ENCODE measurements at places on chromosomes 1 and 21.

DNA sequence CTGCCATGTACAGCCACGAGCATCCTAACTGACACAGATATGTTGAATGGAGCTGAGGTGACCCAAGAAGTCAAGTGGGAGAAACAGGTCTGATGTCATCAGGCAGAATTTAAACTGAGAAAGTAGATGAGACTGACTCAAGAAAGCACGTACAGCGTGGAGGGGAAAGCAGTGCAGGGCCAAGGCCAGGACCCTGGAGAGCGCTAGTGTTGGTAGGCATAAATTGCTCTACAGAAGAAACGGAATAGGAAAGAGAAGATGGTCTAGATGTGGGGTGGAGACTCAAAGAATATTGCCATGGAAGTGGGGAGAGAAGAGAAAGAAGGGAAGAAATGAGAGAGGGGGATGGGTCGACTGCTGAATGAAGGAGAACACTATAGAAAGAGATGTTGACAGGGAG lies 45.3 kb upstream of the GJB5 start:
- no peak for DNase-seq

GRCh38 chr1:106276871-106277270 lies 779.6 kb upstream of the PRMT6 start:
- no peak for DNase-seq

GRCh38 chr1:63319046-63320021 lies 3.0 kb upstream of the FOXD3 start:
- DNase-seq, result no peak

GRCh38 chr1:185425163-185425562 lies 108.1 kb upstream of the IVNS1ABP start:
- DNase-seq, result no peak

GRCh38 chr1:92291372-92291999 lies 7.3 kb downstream of the GLMN start:
- DNase-seq, result no peak

- DNase-seq, result no peak
These were observed 125.4 kb downstream of the FOXD2 start for GRCh38 chr1:47563201-47563600.

GRCh38 chr1:25738499-25738898 lies 61.5 kb upstream of the SELENON start:
- no peak for DNase-seq

DNA sequence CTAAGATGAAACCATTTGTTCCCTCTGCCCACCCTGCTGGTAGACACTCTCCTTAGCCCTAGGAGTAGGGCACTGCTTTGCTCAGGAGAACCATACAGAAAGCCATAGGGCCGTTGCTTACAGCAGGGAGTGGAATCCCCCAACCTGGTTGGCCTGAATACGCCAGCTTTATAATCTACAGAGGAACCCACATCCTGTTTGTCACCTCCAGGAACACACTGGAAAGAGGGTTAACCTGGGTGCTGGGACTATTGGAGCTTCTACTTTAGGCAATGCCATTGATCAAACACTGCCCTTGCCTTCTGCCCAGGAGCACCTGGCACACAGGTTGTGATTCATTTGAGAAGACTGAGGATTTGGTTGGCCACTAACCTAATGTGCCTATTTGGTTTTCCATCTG lies 124.8 kb downstream of the TNR start:
- DNase-seq, result no peak

GRCh38 chr1:35832276-35832905 lies 24.6 kb downstream of the AGO4 start:
- no peak for DNase-seq

DNA sequence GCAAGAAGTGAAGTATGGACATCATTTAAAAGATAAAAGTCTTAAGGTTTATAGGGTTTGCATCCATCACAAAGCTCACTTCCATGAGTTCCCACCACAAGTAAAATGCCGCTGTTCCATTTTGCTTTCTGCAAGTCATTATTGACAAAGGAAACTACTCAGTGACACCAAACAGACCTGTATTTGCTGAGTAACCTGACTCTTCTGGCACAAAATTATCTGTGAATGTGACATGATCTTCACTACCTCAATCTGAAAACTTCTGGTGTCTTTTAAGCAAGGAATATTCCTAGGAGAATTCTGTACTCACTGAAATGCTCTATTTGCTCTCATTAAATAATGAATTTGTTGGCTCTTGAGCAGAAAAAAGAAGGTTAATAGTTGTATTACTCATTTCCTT lies 1077.4 kb upstream of the ADGRL4 start:
- no peak for DNase-seq

- DNase-seq, result no peak
These were observed at the start of gene PTPRC for GRCh38 chr1:198638894-198639635. PTPRC (plus strand) TSS chr1:198639040; CDS start chr1:198639269, 229 bp downstream.

GRCh38 chr1:69126796-69127195 lies 440.9 kb upstream of the LRRC7 start:
- DNase-seq, result no peak

DNA sequence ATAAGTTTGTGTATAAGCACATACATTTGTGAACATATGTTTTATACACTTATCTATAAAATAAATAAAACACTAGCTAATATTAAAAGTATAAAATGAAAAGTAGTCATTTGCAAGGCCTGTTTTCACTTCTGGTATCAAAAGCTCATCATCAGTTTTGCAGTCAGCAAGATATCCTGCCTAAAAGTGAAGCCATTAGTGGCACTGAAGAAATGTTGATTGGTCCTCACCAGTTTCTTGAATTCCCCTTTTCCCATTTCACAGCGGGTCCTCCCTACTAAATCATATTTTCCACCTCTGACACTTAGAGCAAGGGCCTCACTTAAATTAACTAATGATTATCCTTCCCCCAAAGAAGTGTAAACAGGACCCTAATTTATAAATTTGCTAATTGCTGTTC lies 6.7 kb downstream of the TBX15 start:
- DNase-seq, result no peak

- DNase-seq, result no peak
These were observed 113.0 kb upstream of the TMPRSS2 start for GRCh38 chr21:41620982-41621381.

DNA sequence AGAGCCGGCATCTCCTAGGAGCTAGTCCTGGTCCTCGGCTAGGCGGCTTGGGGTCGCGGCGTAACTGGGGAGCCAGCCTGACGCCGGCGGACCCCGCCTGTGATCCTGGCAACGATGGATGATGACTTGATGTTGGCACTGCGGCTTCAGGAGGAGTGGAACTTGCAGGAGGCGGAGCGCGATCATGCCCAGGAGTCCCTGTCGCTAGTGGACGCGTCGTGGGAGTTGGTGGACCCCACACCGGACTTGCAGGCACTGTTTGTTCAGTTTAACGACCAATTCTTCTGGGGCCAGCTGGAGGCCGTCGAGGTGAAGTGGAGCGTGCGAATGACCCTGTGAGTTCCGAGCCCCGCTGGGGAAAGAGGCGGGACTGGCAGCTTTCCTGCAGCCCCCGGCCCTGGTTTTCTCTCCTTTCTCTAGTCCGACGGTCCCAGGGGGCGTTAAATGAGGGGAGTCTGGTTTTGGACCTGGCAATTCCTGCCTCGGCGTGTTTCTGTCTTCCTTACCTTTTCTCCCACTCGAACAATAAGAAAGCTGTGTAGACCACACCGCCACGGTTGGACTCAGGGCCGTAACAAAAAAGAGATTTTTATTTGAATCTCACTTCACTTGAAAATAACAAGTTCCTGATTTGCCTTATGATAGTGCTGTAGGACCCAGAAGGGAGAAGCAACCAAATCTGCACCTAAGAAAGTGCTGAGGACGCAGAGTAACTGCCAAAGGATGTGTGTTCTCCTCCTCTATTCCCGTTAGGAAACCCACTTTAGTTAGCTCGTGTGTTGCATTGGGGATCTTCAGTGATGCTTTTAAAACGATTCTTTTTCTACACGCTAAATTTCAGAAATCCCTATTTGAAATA lies at the start of gene SPRTN:
Gene SPRTN, plus strand, starts transcription at position 24 of the 859 bp plus-strand sequence. Its CDS starts 91 bp downstream, at position 115.
- DNase-seq, result no peak

DNA sequence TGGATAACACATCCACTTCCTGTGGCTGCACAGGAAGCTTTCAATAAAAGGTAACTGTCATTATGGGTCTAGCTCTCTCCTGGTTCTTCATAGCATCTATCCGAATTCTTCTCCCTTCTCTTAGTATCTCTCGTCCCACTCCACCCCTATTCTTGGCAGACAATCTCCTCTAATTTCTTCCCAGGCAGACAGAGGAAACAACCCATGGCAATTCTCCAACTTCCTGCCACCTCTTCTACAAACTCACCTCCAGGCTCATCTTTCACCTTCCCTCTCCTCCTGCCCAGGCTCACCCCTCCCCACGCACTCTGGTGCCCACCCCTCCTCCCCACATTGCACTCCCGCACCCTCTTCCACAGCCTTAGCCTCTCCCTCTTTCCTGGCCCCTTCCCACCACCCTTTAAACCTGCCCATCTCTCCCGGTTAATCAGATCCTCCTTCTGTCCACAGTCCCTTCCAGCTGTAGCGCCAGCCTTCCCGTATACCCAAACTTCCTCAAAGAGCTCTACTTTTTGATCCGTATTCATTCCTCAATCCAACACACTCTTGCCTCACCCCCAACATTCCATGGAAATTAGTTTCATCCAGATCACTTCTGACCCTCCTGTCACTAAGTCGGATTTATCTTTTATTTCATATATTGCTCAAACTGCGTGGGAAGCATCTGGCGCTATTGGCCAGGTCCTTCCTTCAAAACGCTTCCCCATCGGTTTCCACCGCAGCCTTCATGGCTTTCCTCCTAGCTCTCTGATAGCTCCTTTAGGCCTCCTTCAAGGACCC lies 25.9 kb downstream of the SHISA4 start:
- no peak for DNase-seq

DNA sequence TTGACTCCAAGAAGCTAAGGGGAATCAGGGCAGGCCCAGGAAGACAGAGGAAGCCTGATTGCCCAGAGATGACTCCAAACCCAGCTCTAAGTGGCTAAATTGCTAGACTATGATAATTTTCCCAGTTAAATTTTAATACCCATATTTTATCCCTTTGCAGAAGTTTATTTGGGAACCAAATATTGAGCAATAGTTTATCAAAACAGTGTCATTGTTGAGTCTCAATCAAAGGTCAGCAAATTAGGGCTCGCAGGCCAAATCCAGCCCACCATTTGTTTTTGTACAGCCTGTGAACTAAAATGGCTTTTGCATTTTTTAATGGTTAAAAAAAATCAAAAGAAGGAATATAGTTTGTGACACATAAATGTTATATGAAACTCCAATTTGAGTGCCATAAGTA lies 47.1 kb downstream of the LBR start:
- DNase-seq, result no peak

GRCh38 chr1:166675213-166675612 lies 164.1 kb upstream of the POGK start:
- DNase-seq, result no peak

- no peak for DNase-seq
These were observed 738 bp downstream of the CAMK1G start for GRCh38 chr1:209584231-209584672.

DNA sequence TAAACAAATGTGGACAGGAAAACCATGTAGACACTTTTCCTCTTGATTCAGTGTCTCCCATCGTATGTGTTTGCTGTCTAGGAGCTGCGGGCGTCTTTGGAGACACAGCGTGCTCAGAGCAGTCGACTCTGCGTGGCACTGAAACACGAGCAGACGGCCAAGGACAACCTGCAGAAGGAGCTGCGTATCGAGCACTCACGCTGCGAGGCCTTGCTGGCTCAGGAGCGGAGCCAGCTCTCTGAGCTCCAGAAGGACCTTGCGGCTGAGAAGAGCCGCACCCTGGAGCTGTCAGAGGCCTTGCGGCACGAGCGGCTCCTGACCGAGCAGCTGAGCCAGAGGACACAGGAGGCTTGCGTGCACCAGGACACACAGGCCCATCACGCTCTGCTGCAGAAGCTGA lies 27.2 kb upstream of the DIP2A start:
- no peak for DNase-seq

DNA sequence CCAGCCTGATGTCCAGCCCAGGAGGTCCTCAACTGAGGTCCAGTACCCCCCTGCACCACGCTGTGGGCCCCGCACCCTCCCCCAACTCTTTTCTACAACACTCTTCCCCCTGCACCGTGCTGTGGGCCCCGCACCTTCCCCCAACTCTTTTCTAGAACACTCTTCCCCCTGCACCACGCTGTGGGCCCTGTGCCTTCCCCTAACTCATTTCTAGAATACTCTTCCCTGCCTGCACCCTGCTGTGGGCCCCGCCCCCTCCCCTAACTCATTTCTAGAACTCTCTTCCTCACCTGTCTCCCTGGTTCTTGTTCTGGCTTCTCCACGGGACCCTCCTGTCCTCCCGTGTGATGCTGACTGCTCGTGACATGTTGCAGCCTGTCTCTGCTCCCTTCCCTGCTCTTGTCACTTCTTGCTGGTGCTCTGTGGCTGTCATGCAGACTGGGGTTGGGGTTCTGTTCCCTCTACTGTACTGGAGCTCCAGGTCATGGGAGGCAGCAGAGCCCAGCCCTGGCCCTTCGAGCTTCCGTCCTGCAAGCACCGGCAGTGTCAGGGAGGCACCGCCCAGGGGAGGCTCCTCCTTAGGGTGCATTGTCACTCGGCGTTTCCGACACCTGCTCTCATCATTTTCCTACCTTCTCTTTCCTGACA lies 160.1 kb upstream of the COL6A1 start:
- DNase-seq, result no peak

DNA sequence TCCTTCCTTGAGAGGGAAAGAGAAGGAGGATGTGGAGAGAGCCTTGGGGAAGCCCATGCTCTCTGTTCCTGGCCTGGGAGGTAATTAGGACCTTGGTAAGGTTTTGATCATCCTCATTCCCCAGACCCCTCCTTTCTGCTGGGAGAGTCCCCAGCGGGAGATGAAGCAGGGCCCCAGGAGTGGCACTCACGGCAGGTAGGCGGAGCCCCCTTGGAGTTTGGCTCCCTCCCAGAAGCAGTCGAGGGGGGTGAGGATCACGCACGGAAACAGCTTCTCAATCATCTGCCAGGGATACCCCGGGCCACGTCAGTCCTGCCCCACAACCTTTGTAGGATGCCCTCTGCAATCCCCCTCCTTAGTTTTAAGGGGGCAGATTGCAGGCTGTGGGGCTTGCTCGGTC lies 11.5 kb downstream of the PTCH2 start:
- no peak for DNase-seq

DNA sequence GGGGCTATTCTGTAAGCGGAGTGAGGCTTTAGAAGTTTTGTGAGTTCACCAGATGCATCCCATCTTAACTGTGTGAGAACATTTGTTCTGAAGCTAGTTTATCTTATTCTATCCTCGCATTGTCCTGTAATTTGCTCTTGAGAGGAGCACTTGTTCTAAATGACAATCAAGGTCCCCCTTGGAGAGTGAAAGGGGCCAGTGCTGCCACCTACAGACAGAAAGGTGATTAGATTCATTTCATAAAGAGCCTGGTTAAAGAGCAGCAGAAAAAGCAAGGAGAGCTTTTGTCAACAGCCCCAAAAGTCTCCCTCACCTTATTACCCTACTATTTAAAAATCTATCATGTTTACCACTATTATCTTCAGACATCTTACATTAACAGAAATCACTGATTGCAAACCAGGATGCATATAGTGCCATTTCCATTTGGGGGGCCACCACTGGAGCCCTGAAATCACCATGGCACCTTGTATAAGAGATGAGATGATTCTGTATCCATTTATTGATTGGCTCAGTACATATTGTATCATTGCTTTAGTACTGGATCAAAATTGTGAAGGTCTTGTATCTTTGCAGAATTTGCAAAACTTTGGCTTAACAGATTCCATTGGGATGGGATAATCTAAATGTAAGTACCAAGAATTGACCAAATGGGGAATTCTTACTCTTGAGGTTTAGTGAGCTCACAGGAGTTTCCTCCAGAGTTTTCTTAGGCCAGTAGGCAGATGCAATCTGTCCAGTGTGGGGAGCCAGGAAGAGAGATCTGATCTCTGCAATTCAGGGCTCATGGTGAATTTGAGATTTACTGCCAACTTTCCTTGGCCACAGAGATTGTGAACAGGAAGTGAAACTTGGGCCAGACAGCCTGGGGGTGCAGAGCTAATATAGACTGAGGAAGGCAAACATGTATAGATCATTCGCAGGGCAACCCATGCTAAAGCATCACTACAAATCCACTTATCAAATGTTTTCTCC lies 64.3 kb upstream of the TRABD2B start:
- DNase-seq, result peak; percentile 17
